Caudate nucleus (tissue), 63 donors: ENCODE measurements at places on chromosomes 7 and 10.

DNA sequence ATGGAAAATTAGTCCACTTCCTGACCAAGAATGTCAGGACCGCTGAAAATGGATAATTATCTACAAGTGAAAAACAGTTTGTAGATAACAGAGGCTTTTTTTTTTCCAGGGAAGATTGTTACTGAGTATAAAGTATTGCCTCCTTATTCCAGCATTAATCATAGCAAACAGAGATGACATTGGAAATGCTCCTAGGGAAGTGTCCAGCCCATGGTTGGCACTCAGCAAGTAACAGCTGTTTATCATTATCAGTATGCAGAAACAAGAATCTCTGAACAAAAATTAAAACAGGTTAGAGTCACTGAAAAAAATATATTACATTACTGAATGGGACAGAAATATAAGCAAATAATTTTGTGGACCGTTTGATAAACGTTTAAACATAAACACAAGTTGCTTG is 14.6 kb downstream of the FGL2 start:
- DNase-seq: no peak

- no peak for DNase-seq
Observed at GRCh38 chr10:106216085-106216484, 948.4 kb downstream of the SORCS1 start.

GRCh38 chr7:68629-69028 is 123.7 kb upstream of the FAM20C start:
- no peak for DNase-seq

DNA sequence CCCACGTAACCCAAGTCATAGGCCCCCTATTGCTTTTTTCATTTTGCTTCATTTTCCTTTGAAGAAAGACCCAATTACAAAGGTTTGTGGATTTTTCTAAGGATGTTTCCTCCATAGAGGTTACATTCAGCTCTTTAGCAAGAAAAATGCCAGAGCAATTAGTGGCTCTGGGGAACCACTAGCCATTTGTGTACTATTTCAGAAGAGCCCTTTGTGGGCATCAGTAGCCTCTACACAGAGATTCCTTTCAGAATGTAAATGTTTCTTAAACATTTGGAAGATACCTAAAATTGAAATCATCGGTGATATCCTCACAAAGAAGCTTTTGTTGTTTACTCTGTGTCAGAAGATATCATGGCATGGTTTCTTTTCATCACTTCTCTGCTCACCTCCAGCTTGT is 291.0 kb upstream of the KMT2E start:
- DNase-seq: no peak

DNA sequence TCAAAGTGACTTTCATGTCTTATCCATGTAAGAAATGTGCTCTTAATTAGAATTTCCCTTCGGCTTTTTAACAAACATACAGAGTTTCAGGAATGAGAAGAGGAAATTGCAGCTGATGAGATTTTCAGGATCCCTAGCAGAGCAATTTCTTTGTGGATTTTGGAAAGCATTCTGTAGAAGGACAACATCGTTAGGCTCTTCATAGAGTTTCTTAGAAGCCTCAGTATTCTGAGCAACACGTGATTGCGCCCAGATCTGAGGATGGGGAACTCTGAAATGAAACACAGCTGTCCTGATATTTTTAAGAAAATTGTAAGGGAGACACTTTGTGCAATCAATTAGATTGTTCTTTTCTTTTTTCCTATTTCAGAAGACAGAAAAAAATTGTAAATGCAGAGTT is 85.8 kb downstream of the LHFPL3 start:
- no peak for DNase-seq

DNA sequence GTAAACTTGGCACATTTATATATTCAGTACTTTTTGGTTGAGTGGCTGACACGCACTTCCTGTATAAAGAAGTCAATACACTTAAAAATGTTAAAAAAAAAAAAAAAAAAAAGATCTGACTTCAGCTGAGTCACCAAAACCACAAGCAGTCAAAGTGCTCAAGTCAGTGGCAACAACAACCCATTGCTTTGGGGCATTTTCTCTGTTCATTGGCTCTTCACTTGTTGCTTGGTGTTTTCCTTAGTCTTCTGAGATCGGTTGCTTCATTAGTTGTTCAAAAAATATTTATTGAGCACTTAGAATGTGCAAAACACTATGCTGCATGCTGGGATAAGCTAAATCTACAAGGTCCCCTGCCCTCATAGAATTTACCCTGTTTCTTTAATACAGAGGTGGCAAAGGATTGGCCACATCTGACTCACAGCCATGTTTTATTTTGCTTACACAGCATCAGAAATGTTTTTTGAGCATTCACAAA is 63.7 kb downstream of the ZNRF2 start:
- DNase-seq: no peak

DNA sequence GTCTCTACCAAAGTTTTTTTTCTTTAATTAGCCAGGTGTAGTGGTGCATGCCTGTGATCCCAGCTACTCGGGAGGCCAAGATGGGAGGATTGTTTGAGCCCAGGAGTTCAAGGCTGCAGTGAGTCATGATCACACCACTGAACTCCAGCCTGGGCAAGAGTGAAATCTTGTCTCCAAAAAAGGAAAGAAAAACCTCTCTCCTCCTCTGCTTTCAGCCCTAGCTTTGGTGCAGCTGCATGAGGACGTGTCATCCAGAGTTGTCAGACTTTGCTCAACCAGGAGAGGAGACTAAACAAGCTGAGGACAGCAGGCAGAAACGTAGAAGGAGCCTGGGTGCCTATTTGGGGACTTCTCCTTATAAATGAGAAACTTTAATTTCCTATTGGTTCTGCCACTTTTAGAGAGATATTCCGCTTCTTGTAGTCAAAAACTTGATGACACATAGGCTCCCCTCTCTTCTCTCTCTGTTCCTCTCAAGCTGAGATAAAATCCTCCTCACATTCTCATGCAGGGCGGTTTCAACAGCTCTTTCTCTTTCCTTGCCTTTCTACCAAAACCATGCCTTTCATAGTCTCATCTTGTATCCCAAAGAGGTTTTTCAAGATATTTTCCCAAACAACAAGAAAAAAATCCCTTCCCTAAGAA is 205.4 kb downstream of the ARHGAP12 start:
- DNase-seq: no peak

GRCh38 chr7:36854652-36855051 is 130.4 kb upstream of the AOAH start:
- DNase-seq: no peak

- no peak for DNase-seq
Observed at GRCh38 chr10:82918022-82918421, 1043.0 kb downstream of the NRG3 start.

DNA sequence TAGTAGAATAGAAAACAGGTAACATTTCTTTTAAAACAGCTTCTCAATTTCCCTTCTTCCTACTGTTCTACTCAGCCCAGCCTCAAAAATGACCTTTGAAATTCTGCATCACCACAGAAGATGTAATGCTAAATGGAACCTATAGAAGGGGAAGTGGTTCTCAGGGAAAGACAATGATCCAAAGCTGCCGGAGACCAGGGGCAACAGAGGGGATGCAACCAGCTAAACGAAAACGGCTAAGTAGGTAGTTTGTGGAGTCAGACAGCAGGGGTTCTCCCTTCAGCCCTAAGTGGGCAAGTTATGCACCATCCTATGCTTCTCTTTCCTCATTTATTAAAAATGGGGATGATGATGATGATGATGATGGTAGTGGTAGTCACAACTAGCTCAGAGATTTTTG is 214.3 kb downstream of the ELMO1 start:
- no peak for DNase-seq

GRCh38 chr10:28925121-28925663 is 247.9 kb downstream of the BAMBI start:
- DNase-seq: no peak

- no peak for DNase-seq
Observed at GRCh38 chr10:62734781-62735463, 69.6 kb upstream of the ADO start.

GRCh38 chr7:32264702-32265284 is 194.6 kb upstream of the PDE1C start:
- no peak for DNase-seq

- DNase-seq: no peak
Observed at GRCh38 chr7:115306586-115306985, 384.7 kb downstream of the MDFIC start.

- DNase-seq: no peak
Observed at GRCh38 chr10:104937567-104937966, 296.5 kb downstream of the SORCS3 start.

DNA sequence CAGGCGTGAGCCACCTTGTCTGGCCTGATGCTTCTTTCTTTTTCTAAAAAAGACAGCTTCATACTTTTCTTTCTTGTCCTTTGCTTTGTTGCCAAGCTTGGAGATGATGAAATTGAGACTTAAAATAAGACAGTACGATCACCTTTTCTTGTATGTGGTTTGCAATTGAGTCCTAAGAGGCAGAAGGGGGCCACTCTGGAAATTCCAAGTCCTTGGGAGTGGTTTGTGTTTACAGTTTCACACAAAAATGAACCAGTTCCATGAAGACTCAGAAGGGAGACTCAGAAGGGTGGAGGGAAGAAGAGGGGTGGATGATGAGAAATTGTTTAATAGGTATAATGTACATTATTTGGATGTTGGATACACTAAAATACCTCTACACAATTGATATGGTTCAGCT is 70.7 kb upstream of the TNS3 start:
- no peak for DNase-seq

GRCh38 chr7:139850906-139851305 is 21.8 kb downstream of the TBXAS1 start:
- DNase-seq: no peak

DNA sequence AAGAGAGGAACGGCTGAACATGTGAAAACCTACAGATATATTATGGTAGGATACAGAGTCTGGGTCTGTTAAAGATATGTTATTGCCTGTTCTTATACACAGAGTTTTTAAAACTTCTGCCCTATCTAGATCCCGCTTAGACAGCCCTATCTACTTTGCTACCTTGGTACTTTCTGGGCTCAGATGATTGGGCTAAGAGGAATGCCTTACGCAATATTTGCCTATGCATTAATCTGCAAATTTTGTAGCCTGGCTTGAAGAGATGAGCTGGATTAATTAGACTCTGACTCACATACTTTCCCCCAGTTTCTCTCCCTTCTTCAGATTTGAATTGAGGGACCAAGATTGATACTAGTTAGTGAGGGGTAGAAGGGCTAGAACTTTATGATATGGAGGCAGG is 33.6 kb upstream of the A1CF start:
- no peak for DNase-seq
